ENCODE measurements at places on chromosomes 7 and 10.

DNA sequence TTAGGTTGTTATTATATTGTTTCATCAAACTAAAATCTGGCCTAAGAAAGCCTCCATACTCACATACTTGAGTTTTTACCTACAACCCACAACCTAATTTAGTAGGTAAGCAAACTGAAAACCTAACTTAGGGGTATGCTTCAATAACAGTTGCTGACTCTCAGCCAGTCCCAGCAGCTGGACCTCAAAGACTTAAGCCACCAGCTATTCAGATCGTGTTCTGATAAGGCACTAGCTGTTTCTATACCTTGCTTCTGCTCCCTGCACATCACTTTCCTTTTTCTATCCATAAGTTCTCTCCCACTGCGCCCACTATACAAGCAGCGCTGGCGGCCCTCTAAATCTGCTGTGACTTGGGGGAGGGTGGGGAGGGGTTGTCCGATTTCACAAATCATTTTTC is 42.3 kb downstream of the SUGCT start:
- DNase-seq, result no peak

DNA sequence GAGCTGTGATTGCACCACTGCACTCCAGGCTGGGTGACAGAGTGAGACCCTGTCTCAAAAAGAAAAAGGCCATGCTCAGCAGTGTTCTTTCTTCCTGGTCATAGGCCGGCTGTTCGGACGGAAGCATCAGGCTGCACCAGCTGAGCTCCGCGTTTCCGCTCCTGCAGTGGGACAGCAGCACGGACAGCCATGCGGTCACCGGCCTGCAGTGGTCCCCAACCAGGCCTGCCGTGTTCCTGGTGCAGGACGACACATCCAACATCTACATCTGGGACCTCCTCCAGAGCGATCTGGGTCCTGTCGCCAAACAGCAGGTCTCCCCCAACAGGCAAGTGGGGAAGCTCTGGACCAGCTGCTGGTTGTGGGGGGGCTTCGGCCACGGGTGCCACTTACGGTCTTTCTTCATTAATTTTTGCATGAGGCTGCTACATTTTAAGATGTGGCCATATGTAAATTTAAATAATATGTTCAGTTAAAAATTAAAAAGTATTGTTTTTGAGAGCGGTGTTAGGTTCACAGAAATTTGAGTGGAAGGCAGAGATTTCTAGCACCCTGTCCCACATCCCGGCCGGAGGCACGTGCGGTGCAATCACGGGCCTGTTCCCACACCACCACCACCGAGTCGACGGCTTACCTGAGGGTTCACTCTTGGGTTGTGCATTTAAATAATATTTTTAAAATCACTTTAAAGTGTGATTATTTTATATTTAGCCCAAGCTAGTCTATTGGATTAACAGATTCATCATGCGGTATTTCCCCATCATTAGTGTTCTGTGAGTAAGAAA is 85.7 kb downstream of the DYNC2I1 start:
- DNase-seq, result no peak

DNA sequence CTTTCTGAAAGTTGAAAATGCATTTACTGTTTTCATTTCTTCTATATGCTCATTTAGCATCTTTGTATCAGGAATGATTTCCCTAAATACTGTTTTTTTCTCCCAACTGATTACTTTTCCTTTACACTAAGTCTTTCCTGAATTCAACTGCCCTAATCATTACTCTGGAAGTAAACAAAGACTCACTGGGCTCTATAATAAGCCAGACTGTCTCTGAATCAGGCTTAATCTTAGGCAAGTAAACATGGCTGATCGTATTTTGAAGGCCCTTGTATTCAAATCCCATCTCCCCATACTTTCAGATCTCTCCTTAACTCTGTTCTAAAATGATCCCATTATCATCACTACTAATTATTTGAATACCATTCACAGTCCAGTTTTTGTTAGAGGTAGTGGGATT is 61.6 kb downstream of the PDZD8 start:
- no peak for DNase-seq

DNA sequence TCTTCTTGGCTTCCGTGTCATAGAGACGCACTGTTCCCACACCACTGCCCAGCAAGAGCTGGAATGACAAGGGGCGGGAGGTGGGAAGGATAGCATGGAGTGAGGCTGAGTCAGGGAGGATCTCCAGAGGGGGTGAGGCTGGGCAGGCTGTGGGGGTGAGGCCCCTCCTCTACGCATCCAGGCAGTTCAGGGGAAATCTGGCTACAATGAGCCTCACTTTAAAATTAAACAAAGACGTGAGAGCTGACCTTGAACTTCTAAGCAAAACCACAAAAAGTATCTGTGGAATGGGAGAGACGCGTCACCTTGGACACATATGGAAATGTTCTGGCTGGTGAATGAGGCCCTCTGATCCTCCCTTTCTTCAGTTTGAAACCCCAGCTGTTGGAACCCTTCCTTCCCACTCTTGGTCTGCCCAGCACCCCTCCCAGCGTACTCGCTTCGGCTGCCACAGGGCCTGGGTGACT is 17.7 kb downstream of the WDR91 start:
- DNase-seq, result no peak

DNA sequence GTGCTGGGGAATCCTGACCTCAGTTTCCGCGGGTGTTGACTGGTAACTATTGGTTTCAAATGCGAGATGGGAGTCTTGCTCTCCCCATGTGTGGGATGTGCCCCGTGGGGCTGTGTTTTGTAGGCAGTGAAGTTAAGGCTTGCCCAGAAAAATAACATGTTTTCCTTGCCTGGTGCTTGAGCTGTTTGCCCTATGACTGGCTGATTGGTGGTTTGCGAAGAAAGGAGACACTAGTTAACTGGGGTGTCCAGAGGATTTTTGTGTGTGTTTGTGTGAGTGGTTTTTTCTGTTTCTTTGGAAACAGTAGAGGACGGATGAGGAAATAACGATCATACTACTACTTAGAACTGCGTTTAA is 61.9 kb downstream of the CREB5 start:
- no peak for DNase-seq

GRCh38 chr10:104322416-104322782 is 15.9 kb downstream of the ITPRIP start:
- DNase-seq, result no peak

GRCh38 chr10:26662864-26663263 is 34.6 kb upstream of the PDSS1 start:
- no peak for DNase-seq

DNA sequence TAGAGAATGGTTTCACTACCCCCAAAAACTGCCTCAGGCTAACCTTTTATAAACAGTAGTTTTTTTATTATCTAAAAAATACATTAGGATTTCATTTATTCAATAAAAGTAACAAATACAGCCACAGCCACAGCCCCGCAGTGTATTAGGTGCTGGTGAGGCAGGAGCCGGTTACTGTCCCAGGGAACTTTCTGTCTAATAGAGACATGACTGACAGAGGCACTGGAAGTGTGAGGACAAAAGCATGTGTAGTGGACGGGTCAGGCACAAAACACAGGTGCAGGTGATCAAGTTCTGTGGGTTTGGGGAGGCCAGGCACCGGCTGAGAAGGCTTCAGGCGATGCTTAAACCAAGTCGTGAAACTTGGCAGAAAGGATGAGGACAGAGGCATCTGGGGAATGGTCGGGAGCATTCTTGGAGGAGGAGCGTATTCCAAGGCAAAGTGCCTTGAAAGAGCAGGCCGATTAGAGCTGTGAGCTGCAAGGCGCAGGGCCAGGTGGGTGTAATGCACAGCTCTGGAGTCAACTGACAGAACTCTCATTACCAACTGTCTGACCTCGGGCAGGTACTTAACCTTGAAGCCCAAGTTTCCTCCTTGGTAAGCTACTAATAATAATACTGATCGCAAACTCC is 138.2 kb downstream of the USP6NL start:
- no peak for DNase-seq

- no peak for DNase-seq
These were observed 38.3 kb downstream of the AKR1B1 start for GRCh38 chr7:134420424-134421125.

- DNase-seq, result no peak
These were observed 17.1 kb downstream of the ZNF485 start for GRCh38 chr10:43623351-43623750.

DNA sequence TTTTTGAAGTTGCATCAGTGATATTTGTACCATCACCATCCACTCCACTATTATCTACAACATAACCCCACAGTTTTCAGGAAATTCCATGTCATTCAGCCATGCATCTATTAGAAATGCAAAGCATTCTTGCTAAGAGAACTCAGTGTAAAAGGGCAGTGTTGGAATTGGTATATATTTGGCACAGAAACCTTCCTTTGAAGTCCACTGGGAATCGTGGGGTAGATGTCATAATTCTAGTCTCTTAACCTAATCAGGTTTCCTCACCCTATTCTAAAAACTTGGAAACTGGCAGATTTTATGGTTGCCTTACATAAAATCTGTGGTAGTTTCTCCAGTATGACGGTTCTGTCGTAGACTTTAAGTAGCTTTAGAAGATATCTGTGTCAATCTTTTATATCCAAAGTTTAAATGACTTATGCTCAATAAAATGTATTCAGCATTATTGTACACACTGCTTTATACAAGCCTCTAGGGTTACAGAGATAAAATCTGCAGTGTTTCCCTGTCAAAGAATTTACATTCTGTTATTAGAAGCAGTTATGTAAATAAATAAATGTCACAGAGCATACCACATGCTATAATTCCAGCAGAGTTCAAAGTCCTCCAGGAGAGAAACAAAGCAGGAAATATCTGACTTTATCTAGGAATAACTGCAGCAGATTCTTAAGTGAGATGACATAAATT is 704.4 kb upstream of the CELF2 start:
- no peak for DNase-seq

- DNase-seq, result no peak
These were observed 6.5 kb downstream of the MDH2 start for GRCh38 chr7:76054123-76055120.

DNA sequence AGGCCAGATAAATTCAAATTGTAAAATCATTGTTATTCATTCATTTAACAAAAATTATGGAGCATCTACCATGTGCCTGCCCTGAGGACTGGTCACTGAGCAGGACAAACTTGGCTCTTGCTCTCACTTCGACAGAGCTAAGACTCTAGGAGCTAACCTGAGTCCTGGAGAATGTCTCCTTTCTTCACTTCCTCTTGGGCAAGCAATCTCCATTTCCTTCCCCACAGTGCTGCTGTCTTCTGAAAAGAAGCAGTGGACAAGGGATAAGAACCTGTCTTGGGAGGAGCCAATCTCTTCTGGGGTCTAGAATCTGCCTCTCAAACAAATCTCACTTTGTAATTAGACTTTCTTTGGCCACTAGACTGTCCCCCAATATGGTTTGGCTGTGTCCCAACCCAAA is 76.2 kb upstream of the PLXNA4 start:
- no peak for DNase-seq

DNA sequence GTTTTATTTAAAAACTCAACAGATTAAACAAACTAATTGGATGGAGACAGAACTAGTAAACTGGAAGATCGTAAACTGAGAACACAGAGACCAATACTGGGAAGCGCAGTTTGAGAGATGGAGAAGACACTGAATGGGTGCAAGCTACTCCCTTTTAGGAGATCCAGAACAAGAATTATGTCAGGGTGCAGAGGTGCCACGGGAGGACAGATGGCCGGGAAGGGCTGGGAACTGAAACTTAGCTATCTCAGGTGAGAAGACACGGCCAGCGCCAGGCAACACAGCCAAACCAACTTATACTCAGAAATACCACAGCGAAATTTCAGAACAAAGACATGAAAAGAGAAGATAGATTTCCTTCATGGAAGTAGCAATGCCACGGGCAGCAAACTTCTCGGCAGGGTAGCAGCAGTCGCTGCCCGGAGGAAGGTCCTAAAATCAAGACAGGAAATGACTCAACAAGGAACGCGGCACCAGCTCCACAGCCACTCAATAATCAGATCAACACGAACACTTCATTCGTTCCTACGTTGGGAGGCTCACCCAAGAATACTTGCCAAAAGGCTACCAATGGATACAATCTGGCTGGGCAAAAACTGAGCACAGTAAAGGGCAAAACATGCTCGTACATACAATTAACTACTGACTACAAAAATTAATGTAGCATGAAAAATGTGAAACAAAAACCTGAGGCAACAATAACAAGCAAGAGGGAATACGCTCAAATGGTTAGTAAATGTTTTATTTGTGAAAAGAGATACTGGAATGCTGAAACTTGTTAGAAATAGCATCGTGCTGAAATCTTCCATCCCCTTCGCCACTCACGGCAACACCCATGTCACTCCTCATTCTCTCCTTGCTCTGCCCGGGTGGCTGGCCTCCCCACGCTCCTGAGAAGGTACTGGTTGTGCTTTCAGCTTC is 2.2 kb upstream of the LRRC27 start:
- no peak for DNase-seq

- DNase-seq, result no peak
These were observed 91.3 kb downstream of the NRF1 start for GRCh38 chr7:129702761-129703338.

GRCh38 chr10:73106301-73106700 is 4.0 kb upstream of the NUDT13 start:
- no peak for DNase-seq

GRCh38 chr7:6395898-6396595 is 51.7 kb downstream of the DAGLB start:
- DNase-seq, result no peak

GRCh38 chr7:32034052-32034451 is 36.2 kb downstream of the PDE1C start:
- DNase-seq, result no peak

- DNase-seq, result no peak
These were observed 32.4 kb downstream of the GPRIN2 start for GRCh38 chr10:46523962-46524471.

DNA sequence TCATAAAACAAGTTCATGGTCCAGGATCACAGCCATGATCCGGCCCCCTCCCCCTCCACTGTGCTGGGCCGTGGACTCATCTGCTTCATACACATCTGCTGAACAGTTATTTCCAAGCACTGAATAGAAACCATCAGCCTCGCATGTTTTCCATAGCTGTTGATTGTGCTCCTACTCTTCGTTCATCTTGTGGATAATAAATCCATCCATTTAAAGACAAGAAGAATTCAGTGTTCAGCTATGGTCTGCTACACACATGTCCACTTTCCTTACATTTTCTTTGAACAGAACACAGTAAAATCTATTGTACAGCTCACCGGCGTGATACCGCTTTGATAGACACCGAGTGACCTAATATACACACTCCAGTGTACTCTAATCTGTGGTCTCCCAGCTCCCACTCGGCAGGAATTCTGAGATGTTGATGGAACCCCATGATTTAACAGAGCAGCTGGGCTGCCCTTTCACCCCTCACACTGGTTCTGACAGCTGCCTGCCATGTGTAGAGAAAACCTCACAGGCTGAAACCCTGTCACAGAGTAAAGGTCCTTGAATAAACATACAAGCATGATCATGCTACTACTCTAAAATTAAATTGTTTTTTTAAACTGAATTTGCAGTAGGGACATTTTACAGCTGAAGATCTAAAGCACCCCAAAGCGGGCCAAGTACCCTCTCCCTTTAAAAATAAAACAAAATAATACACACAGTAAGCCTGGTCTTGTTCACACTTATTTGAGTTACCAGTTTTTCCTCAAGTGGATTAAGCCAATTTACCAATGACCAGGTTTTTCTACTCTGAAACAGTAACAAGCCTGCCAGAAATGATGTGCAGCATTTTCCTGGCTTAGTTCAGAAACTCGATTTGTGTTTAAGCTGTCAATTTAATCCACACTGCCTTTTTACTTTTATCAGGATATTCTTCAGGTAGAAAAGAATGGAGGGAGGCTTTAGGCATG is 95.1 kb upstream of the FZD1 start:
- no peak for DNase-seq
